ENCODE measurements at places on chromosomes 5 and 9.

- DNase-seq = no peak
Observed at GRCh38 chr9:126822278-126822677, 17.4 kb downstream of the ZBTB43 start.

DNA sequence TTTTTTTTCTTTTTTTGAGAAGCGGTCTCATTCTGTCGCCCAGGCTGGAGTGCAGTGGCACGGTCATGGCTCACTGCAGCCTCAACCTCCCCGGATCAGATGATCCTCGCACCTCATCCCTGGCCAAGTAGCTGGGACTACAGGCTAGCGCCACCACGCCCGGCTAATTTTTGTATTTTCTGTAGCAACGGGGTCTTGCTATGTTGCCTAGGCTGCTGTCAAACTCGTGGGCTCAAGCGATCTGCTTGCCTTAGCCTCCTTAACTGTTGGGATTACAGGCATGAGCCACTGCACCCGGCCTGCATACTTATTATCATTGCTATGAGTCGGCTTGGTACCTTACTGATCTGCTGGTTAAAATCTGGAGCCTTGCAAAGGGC lies 790 bp upstream of the IARS1 start:
- DNase-seq = no peak

DNA sequence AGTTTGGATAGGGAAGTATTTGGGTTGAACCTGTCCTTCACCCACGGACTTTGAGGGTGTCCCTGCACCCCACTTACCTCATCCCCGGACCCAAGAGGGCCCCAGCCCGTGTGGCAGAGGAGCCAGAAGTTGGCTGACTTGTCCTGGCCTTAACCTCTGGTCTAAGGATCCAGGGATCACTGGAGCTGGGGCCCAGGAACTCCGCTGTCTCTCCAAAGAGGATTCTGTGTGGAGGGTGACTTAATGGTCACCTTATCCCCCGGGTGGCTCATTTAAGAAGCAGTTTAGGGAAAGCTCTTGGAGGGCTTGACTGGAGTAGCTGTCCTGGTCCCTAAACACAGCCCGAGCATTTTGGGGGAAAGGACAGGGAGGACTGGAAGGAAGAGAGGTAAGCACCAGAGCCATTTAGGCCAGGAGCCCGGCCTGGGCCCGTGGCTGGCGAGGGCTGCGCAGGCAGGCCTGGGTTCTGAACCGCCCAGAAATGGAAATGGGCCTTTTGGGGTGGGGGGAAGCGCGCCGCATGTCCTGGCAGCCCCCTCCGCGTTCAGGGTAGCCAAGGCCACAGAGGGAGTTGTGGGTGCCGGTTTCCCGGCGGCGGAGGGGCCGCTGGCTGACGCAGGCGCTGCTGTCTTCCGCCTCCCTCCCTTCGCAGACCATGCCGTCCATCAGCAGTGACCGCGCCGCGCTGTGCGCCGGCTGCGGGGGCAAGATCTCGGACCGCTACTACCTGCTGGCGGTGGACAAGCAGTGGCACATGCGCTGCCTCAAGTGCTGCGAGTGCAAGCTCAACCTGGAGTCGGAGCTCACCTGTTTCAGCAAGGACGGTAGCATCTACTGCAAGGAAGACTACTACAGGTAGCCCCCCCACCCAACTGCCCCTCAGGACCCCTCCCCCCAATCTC lies 2.0 kb downstream of the LHX2 start:
- no peak for DNase-seq

GRCh38 chr5:127550652-127551409 lies 33.4 kb downstream of the PRRC1 start:
- DNase-seq = no peak

DNA sequence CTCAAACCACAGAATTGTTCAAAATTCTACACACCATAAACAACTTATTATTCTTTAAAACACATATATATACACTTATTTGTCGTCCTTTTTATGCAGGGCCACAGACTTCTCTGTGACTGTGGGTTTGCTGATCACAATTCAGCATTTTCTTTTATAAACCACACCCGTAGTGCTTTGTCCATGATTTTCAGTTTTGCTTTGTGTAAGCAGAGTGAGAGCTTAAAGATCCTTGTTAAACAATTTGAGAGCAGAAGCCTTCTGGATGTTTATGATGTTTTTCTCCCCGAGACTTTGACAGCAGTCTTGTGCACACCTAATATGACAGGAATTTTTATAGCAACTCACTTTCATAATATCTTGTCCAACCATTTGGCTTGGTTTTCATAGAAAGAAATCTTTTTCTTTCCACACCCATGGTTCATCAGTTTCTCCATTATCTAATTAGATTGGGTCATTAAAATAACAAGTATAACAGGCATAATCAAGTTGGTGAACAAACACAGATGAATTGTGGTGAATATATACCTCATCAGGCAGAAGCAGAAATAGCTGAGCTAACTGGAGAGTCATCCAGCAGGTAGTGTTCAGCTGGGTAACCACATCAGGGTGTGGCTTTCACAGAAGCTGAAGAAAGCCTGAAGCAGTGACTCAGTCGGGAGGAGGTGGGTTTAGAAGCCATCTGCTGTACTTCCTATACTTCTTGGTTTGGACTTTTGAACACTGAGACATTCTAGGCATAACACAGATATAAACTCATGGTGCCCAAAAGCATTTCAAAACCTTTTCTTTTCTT lies 232.8 kb downstream of the DOCK8 start:
- DNase-seq = no peak

GRCh38 chr5:179747811-179748210 lies 15.2 kb downstream of the MAML1 start:
- no peak for DNase-seq

GRCh38 chr5:157232706-157233105 lies 33.2 kb upstream of the CYFIP2 start:
- no peak for DNase-seq

- no peak for DNase-seq
Observed at GRCh38 chr5:6082685-6083084, 295.7 kb downstream of the MED10 start.

GRCh38 chr5:5667136-5667554 lies 244.7 kb downstream of the ICE1 start:
- no peak for DNase-seq

DNA sequence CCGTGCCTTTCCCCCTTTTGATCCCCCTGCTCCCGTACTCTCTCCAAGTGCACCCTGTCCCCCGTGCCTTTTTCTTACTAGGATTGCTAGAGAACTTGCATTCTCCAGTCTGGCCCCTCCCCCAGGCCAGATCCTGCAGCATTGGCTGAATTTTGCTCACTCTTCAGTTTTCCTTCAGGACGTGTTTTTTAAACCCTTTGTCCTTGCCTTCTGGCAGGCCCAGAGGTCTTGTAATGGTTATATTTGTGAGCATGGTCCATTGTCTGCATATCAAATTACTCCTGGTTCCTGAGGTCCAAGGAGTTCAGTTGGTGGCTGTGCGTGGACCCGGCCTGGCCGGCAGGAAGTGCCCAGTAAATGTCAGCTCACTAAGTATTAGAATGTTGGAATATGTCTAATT lies 606 bp downstream of the TBC1D13 start:
- no peak for DNase-seq

DNA sequence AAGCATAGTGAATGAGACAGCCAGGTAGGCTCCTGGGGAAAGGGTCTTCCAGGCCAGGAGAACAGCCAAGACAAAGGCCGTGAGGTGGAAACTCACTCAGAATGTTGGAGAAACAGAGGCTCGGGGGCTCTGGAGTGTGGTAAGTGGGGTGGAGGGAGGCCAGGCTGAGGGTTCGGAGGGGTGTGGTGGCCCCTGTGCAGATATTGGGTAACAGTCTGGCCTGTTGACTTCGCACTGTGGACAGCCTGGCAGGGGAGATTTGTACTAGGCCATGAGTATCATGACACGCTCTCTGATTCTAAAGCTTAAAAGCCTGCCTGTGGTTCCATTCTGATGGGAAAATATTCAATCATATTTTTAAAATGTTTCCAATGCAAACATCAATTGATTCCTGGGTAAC lies 239.3 kb downstream of the GADD45G start:
- DNase-seq = no peak

- DNase-seq = no peak
Observed at GRCh38 chr5:53071738-53072137, 37.8 kb downstream of the MOCS2 start.

- DNase-seq = no peak
Observed at GRCh38 chr9:30329431-30329830, 2055.0 kb upstream of the ACO1 start.

DNA sequence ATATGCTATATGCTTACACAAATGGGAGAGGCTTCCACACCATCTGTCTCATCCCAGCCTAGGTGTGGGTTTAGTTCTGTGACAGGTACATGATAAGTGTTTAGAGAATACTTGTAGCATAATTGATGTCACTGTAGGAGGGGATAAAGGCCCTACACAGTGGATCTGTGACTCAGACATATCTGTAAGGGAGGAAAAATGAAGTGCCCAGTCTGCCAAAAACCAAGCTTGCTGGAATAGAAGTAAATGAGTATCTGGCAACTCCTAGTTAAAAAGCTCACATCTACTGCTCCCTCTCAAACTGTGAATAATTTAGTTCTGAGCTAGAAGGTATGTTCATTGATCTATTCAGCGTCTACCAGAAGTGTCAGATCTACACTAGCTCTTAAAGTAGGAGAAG lies 38.9 kb upstream of the FAM174A start:
- no peak for DNase-seq

Data from iPS DF 6.9 (cell line).